ENCODE measurements at places on chromosomes 3 and 15.

DNA sequence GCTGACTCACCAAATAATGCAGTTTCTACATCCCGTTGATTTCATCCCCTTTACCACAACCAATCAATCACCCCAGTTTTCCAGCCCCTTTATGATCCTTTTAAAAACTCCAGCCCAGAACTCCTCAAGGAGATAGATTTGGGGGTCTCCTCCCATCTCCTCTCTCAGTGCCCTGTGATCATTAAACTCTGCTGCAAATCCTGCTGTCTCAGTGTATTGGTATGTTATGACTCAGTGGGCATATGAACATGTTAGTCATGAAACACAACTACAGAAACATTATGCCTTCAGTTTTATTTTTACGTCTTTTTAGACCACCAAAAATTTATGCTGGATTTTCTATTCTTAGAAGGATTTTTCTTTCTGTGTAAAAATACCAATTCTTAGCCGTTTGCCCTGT, 213.7 kb downstream of the DIPK2A start:
- DNase-seq = no peak

GRCh38 chr15:69812861-69813261, 284.9 kb downstream of the TLE3 start:
- no peak for DNase-seq

GRCh38 chr15:64216196-64216595, 53.4 kb upstream of the PPIB start:
- DNase-seq = no peak

- no peak for DNase-seq
These were observed 303.9 kb downstream of the AGBL1 start for GRCh38 chr15:86383611-86384010.

Measured in head of caudate nucleus (tissue), 42 donors.